Dorsolateral prefrontal cortex (tissue), 122 donors: ENCODE measurements at places on chromosomes 16 and 17. TPM values are rescaled to one million over a fixed set of nuclear protein-coding genes. Genes with fewer than 3 reads are reported as not detected.

DNA sequence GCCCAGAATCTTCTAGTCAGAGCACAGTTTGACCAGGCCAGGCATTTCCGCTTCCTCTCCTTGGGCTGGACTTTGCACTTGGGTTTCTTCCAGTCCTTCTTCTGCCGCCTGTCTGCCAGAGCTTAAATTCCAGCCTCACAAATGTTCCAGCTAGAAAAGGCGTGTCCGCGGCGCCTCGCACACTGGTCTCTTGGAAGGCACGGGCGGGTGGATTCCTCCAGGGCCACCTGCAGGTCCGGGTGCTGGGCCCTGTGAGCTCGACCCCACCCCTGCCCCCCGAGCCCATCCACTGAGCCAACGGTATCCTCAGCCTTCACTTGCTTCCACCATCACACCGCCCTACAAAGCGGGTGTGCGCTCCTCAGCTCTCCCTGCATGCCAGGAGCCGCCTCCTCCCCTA is 2026.5 kb downstream of the TP53TG3F start:
- DNase-seq, result no peak

DNA sequence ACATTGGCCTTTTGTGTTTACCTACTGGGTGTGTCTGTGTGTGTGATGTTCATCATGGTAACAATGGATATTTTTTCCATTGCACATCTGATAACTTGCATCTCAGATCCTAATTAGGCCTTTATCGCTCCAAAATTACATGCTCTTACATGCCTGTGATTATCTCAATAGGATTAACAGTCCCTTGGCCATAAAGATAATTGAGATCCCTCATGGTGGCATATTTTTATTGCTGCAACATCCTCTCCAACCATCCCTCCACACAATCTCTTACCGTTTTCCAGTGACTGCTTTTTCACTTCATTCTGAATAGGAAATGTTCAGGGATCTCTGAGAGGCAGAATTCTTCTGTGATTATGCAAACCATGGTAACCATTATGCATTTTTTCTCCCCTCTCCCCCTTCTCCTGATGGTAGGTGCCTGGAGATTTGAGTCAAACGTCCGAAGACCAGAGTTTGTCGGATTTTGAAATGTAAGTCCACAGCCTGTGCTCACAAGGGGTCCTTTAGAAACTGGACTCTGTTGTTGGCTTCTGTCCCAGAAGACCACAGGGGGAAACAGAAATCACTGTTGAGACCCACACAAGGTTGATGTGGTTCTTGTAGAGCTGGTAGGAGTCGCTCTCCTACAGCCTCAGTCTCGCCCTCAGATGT is 405.5 kb downstream of the CPPED1 start:
- no peak for DNase-seq

- DNase-seq, result no peak
Measured at GRCh38 chr17:44115585-44116415, 7.6 kb downstream of the HDAC5 start.

GRCh38 chr17:48426019-48426665 is 3.9 kb downstream of the SKAP1 start:
- no peak for DNase-seq

DNA sequence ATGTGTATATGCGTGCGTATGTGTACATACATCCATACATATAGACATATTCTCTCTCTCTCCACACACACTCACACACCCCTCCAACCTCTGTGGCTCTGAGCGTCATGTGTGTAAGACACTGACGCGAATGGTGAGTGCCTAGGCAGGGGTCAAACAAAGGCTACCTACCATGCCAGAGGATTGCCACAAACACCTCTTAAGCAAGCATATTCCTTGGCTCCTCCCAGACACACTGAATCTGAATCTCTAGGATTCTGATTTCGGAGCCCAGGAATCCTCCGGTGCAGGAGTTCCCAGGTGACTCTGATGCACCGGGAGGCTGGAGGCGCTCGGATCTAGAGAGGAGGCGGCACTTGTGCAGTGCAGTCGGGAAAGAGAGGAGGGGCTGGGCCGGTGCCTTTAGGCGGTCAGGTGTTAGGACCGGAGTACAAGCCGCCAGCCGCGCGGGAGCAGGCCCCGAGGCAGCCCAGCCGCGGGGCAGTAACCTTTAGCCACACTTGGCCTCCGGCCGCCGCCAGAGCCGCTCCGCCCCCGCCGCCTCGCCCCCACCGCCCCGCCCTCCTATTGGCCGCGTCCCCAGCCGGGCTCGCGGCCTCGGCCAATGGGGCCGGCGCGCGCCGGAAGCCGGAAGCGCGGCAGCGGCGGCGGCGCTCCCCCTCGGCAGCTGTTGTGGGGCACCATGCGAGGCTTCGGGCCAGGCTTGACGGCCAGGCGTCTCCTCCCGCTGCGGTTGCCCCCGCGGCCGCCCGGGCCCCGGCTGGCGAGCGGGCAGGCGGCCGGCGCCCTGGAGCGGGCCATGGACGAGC is at the start of gene MLYCD:
Gene MLYCD (plus strand): TSS at position 653 of the 809 bp plus-strand sequence. CDS start 30 bp downstream, at position 683.
- DNase-seq, result peak; percentile 86

DNA sequence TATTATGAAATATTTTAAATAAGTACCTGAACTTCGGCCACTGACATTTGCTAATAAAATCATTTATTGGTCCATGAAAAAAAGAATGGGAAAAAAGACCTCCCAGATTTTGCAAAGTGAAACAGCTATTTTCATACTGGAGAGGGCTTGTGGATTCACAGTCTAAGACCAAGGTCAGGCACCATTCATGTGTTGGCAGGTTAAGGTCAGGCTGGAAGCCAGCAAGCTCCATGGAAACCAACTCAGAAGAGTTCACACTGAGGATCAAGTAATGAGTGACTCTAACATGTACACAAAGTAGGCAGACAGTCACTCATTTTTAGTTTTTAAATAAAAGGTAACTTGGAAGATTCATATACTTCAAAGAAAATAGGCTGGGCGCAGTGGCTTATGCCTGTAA is 3.4 kb downstream of the DNAJA2 start:
- no peak for DNase-seq

The PTRH2 gene
- total RNA-seq, result 22.4 TPM

The ZSCAN10 gene
- not detected for total RNA-seq

The CD300A gene
- total RNA-seq, result 3.3 TPM
